ENCODE measurements at places on chromosomes 5 and 9.

- no peak for DNase-seq
These were observed 195.5 kb downstream of the COMMD10 start for GRCh38 chr5:116280149-116280803.

DNA sequence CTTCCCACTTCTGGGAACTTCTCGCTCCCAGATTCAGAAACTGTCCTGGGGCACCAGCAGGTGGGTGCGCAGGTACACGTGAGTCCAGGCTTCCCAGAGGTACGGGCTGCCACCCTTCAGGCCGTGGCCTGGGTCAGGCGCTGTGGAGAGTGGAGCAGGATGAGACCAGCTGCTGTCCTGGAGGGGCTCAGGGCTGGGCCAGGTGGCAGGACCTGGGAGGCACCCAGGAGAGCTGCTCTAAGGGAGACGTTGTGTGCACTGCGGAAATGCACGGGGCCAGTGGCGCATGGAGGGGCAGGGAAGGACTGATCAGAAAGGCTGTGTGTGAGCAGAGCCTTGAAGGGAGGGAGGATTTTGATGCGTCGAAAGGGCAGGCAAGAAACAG is 135.1 kb upstream of the PHYKPL start:
- DNase-seq, result no peak

- DNase-seq, result no peak
These were observed 792.7 kb downstream of the MAT2B start for GRCh38 chr5:164298165-164298564.

GRCh38 chr9:90921969-90922368 is 120.3 kb downstream of the SYK start:
- DNase-seq, result no peak

- no peak for DNase-seq
These were observed 92.0 kb downstream of the AMBP start for GRCh38 chr9:113985968-113986585.

DNA sequence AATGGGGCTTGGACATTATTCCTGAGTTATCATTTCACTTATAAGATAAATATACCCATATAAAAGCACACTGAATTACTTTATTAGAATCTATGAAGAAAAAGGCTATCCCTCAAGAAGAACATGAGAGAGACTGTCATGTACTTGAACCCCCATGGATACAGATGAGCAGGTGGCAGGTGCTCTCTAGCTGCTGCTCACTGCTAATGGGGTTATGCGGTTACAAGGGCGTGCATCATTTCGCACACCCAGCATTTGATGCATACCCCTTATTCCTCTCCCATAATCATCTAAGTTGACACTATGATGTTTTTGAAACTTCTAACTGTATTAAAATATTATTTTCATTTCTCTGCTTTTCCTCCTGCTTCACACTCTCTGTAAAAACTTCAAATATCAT is 16.4 kb downstream of the ITK start:
- no peak for DNase-seq

Measured in hematopoietic multipotent progenitor cell treated with erythropoietin and hydrocortisone succinate and interleukin-3 and kit ligand, for 4 days (in vitro differentiated cells).